GM13977 (cell line): ENCODE measurements at places on chromosomes 11 and 22.

DNA sequence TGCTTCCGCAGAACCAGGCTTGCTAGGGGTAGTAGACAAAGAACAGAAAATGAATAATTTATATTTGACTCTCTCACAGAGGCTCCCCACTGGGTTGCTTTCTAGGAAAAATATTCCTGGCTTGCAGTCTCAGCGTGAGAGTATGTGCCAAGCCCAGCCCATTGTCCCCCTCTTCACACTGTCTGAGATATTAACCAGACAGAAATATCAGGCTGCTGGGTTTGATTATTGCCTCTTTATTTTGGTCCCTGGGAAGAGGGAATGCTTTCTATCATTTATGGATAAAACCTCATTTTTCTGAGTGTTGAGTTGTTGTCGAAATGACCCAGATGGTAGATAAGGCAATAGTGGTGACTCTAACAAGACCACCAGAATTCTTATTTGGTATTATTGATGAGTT, 367.9 kb downstream of the METTL15 start:
- no peak for DNase-seq

DNA sequence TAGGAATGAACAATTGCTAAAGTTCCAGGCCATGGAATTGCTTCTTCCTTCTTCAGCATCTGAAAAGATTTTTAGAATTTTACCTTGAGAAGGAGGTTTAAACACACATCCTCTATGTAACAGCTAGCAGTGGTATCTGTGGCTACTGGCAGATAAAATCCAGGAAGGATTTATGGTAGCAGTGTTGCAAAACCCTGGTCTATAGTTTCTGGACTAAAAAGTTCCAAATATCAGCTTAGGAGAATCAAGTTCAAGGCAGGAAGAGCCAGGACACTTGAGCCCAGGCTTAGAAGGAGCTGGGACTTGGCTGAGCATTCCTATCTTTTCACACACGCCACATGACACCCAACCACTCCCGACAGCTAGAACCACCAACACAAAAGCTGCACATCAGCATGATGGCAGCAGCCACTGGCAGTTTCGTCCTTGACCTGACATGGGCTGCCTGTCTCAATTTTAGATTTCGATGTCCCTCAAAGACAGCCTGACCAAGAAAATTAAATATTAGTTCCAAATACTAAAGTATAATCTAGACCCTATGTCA, 14.1 kb downstream of the LARGE2 start:
- no peak for DNase-seq

- DNase-seq: no peak
Measured at GRCh38 chr22:48021991-48022401, 1259.5 kb downstream of the TBC1D22A start.

DNA sequence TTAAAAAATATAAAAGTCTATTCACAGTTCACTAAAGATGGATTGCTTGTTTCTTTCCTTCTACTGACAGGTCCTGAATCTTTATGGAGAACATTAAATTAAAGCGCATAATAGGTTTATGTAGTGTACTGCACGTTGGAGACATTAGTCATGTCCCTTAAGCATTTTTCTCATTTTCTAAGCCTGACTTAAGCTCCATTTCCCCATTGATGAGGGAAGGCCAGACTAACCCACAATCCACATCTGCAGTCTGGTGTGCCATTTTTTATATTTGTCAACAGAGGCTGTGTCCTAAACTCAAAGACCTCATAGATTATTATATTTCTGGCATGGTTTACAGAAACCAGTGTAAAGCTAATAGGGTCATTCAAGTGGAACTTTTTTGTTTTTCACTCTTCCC, 39.9 kb downstream of the CADM1 start:
- no peak for DNase-seq

GRCh38 chr11:73003088-73003487, 139.0 kb downstream of the FCHSD2 start:
- peak; percentile 24 for DNase-seq

GRCh38 chr22:35892192-35892591, 136.4 kb downstream of the RBFOX2 start:
- DNase-seq: no peak

DNA sequence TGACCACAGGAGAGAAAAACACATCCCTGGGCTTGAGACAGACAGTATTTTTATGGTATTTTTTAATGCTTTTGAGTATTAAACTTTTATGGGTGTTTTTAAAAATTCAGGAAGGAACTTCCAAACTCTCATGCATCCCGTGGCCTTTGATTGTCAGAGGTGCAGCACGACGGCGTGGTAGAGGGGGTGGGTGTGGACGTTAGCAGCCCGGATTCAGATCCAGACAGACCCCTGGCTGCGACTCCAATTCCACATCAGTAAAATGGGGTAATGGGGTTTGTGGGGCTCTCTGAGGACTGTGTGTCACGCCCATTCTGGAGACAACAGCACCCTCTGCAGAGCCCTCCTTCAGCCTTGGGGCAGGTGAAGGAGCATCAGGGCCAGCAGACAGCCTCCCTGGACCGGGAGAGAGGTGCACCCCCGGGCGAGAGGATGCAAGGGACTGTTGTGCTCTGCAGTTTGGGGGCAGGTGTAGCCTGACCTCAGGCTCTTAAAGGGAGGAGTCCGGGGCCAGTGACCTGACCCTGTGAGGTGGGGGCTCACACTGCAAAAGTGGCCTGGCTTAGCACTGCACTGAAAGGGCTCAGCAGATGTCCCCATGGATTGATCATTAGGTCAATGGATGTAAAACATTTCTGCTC, 1024.3 kb downstream of the TBC1D22A start:
- no peak for DNase-seq

GRCh38 chr11:6824136-6824823, 21.2 kb upstream of the OR10A5 start:
- DNase-seq: no peak

DNA sequence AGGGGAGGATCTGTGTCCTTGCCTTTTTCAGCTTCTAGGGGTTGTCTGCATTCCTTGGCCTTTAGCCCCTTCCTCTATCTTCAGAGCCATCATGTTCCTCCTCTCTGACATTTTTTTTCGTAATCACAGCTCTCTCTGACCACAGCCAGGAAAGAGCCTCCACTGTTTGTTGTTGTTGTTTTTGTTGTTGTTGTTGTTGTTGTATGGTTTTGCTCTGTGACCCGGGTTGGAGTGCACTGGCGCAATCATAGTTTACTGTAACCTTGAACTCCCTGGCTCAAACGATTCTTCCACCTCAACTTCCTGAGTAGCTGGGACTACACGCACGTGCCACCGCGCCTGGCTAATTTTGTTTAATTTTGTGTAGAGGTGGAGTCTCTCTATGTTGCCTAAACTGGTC, 55.3 kb upstream of the KCNQ1OT1 start:
- no peak for DNase-seq

- DNase-seq: no peak
Measured at GRCh38 chr11:20762116-20762844, 92.9 kb downstream of the NELL1 start.

DNA sequence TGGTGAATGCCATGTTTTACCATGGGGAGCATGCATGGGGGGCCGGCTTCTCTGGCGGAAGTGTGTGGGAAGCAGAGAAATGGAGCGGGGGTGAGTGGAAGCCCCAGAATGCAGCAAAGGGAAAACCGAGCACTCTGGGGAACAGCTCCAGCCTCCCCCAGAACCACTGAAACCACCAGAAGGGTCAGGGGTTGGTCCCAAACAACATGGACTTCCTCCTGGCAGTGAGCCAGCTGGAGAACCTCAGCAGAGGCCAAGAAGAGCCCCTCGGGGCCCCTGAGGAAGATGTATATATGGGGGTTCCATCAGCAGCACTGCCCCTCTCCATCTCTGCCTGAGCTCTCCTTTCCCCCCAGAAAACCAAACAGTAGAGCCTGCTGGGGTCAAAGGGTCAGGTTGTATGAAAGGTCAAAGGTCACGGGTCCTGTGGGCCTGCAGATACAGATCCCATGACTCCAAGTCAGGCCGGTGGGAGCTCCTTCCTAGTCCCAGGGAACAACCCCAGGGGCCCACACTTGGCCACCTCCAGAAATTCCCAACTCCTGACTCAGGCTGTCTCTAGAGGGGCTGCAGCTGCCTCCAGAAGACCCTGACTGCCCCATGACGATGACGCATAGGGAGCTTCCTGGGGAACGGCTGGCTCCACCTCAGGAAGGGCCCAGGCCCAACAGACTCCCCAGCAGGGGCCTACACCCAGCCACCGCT, 48.5 kb upstream of the TIMP3 start:
- no peak for DNase-seq

- peak; percentile 41 for DNase-seq
Measured at GRCh38 chr11:14973621-14974514, 1.7 kb upstream of the CALCA start.
